Stimulated activated CD4-positive, alpha-beta T cell treated with anti-CD3 and anti-CD28 coated beads, Interleukin-1b, Interleukin-23, amount 100 ng/mL, for 48 hours (primary cell): ENCODE measurements at places on chromosomes 11 and 22.
A peak's percentile ranks its signal among the peaks of the same experiment; 100 is the strongest.

DNA sequence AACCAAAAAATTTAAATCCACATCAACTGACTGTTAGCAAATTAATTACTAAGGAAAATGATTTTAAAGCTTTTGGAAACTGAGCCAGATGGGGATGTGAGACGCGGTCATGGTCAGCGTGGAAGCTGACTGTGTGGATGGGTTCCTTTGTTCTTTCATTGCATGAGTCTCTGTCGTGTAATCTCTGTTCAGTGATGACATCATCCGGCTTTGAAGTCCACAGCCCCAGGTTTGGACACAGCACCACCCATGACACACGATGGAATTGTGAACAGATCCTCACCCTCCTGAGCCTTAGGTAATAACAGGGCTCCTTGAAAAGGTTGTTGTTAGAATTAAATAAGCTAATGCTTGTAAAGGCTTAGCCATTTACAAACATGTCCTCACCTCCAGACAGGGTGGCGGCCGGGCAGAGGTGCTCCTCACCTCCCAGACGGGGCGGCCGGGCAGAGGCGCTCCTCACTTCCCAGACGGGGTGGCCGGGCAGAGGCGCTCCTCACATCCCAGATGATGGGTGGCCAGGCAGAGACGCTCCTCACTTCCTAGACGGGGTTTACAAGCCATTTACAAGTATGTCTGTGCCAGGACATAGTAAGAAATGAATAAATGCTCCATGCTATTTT is 677.3 kb downstream of the TBC1D22A start:
- DNase-seq, result no peak

- DNase-seq, result peak; percentile 32
These were observed 579 bp downstream of the PICALM start for GRCh38 chr11:86068138-86068871.

DNA sequence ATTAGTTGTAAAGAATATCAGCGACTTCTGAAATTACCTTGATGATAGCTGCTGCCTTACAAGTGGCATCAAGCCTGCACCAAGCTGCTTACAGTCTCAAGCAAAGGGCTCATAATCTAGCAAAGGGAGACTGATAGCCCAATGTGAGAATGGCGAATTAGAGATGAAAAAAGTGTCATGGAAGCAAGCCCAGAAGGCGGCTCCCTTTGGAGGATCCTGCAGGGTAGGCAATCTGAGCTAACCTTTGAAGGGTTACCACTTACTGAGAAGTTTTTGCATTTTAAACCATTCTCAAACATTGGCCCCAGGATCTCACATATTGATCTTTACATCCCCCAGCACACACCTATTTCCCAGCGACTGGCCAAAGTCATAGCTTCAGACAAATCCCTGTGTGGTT is 18.5 kb downstream of the GAB2 start:
- no peak for DNase-seq

GRCh38 chr11:20621679-20622078 is 22.3 kb downstream of the SLC6A5 start:
- DNase-seq, result no peak

DNA sequence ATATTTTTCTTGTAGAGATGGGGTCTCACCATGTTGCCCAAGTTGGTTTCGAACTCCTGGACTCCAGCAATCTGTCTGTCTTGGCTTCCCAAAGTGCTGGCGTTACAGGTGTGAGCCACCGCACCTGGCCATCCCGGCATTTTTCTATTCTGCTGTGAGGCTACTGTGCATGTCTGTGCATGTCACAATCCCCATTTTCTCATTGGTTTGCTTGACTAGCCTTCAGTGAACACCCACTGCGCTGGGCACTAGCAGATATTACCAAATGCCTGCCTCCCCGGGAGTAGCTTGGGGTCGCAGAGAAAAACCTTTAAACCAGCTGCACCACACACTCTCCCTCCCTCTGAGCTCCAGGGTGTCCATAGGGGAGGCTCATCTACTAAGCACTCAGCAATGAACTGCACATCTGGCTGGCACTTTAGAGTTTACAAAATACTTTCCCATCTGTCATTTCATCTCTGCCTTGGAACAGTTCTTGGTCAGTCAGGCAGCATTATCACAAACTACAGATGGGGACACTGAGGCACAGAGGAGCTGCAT is 4.9 kb downstream of the CSNK1E start:
- DNase-seq, result no peak

- no peak for DNase-seq
These were observed 18.2 kb upstream of the CCDC34 start for GRCh38 chr11:27381238-27381666.

- no peak for DNase-seq
These were observed 56.9 kb upstream of the CSNK2A3 start for GRCh38 chr11:11409901-11410300.

DNA sequence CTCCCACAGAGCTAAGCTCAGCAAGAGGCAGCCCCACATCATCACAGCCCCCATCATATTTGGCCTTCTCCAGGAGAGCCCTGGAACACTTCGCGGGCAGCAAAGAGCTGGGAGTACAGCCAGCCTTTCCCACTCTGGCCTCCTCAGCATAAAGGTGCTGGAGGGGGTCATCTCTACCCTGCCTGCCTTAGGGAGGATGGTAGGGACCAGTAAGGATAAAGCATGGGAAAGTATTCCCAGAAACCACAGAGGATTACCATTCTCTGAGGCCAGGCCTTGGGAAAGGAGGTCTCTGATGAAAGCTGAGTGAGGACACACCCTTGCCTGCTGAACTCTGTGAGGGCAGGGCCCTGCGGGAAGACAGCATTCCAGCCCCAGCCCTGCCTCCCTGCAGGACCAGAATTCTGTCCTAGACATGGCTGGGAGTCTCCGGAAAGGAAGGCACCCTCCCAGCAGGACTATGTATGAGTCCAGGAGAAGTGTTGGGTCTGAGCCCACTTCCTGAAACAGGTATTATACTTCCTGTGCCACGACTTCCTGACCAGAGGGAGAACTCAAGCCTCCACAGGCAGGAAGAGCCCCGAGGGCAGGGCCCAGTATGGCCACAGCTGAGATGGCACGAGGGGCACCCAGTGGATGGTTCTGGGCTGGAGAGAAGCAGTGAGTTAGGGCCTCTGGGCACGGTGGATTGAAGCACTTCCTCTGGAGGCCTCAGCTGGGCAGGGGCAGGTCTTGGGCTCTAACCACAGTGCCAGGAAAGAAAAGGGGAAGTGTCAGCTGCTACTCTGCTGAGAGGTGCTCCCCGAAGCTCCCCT is 12.9 kb upstream of the CASTOR1 start:
- no peak for DNase-seq

GRCh38 chr11:108757630-108758029 is 92.8 kb downstream of the DDX10 start:
- DNase-seq, result no peak
